NCI-H2081 treated with DMSO at 0.1 percent for 48 hours (cell line): ENCODE measurements at places on chromosomes 3 and 15.

GRCh38 chr15:81385721-81386076 is 11.7 kb upstream of the TMC3 start:
- DNase-seq: no peak

DNA sequence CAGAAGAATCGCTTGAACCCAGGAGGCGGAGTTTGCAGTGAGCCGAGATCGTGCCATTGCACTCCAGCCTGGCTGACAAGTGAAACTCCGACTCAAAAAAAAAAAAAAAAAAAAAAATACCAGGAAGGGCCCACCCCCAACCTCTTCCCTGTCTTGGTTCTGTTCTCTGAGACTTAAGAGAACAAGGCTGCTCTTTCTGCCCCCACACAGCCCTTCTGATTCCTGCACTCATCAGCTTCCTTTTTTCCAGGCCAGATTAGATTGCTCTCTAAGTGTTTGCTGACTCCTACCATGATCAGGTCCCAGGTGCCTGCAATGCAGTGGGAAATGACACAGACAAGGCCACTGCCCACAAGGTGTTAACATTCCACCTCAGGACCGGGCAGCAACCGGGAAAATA is 13.0 kb downstream of the TMEM44 start:
- DNase-seq: no peak

DNA sequence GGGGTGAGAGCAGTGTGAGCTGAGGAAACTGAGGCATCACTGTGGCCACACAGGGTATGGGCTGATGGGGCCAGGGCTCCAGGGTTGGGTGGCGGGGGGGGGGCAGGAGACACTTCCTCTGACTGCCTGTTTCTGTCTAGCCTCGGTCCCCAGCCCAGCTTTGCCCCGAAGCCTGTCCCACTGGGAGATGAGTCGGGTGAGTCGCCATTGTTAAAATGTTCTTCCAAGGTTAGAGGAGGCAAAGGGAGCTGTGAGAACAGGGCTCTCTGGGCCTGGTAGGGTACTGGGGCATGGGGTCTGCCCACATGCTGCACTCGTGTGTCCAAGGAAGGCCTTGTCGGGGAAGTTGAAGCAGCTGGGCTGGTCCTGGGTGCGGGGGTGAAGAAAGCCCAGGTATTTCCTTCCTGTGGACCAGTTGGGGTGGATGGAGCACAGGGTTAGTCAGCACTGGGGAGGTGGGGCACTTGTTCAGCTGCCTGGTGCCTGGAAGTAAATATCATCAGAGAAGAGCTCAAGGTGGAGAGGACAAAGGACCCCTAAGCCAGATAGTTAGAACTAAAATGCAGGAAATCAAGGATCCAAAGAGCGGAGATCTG is 8.3 kb upstream of the JMJD7 start:
- DNase-seq: no peak

- no peak for DNase-seq
These were observed 562.1 kb downstream of the IGSF11 start for GRCh38 chr3:118472586-118472985.

DNA sequence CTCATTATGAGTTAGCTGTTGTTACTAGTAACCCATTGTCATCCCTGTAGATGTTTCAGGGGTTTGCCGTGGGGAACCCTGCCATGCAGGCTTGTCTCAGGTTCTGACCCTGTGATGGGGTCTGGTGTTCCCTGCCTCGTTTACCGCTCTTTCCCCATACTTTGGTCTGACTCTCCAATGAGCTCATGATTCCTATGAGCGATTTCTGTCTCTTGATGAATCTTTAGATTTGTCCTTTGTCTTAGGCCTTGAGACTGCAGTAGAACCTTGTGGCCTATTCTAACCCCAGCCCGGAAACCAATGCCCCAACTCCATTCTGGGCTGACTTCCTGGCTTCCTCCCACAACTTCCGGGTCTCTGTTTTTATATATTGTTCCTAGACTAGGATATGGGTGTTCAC is 11.3 kb upstream of the IQGAP1 start:
- no peak for DNase-seq

DNA sequence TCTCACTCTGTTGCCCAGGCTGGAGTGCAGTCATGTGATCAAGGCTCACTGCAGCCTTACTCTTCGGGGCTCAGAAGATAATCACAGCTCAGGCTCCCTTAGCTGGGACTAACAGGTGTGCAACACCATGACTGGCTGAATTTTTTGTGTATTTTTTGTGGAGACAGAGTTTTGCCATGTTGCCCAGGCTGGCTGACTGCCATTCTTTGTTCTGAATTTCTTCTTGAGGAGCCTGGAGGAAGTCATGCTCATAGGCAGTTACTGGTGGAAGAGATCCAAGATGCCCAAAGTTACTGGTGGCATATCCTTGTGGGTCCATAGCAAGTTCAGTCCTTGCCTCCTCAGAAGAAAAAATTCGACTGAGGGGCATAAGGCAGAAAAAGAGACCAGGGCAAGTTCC is 16.6 kb upstream of the UBP1 start:
- DNase-seq: no peak

GRCh38 chr3:34203386-34203785 is 405.0 kb downstream of the PDCD6IP start:
- DNase-seq: no peak

GRCh38 chr3:70000028-70000410 is 486 bp downstream of the SAMMSON start:
- no peak for DNase-seq

DNA sequence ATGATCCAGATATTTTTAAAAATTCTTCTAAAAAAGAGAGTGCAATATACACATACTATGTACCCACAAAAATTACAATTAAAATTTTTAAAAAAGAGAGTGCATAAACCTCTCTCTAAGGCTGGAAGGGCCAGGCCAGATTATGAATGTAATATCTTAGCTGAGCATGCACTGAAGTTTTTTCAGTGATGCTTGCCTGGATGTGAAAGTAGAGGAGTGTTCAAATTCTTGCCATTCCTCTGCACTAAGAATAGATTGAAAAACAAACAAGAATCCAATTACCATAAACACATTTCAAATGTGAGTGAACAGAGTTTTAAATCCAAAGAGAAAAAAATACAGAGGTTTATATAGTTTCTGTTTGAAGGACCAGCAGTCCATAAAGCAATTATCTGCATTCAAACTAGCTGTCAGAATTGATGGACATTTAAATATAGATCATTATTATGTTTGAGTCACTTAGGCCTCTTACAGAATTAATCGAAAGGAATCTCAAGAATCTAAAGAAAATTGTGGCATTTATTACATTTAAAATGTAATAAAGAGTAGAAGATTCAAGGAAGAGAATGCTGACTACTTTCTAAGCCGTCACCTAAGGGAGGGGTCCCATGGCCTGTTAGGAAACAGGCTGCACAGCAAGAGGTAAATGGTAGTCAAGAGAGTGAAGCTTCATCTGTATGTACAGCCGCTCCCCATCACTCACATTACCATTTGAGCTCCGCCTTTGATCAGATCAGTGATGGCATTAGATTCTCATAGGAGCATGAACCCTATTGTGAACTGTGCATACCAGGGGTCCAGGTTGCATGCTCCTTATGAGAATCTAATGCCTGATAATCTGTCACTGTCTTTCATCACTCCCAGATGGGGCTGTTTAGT is 159.3 kb upstream of the MDFIC2 start:
- DNase-seq: no peak

GRCh38 chr15:92383519-92384324 is 10.0 kb upstream of the ST8SIA2 start:
- no peak for DNase-seq
